ENCODE measurements at places on chromosomes 16 and 17. TPM values are rescaled to one million over a fixed set of nuclear protein-coding genes. Genes with fewer than 3 reads are reported as not detected.

The TPSG1 gene
- not detected for total RNA-seq

DNA sequence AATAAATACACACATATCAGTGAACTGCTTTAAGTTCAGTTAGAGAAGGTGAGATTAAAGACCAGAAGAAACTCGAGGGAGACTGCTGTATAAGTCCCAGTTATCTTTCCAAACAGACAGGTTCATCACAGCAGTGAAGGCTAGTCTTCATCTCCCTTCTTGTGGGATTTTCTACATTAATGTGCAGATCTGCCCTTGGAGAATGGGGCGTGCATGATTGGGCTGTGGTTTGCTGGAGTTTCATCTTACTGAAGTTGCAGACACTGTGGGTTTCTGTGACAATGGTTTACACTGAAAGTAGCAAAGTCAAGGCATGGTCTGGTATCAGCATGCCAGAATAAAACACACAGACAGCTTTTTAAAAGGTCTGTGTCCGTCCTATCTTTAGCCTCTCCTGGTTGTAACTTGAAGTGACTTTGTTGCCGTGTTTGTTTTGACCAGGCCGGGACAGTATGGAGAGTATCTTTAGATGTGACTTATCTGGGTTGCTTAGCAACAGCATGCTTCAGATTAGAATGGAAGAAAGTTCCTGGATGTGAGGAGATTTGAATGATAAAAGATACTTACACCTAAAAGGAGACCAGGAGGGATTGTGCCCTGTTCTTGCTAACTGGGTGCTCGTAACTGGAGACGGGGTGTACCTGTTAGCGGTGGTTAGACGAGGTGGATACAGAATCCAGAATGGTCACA is 16.1 kb downstream of the NAA60 start:
- DNase-seq = no peak

- DNase-seq = peak; percentile 80
These were observed 10.7 kb upstream of the ZNF19 start for GRCh38 chr16:71499775-71500364.

The SLC47A1 gene
- total RNA-seq = not detected

GRCh38 chr17:73882590-73882989 is 238.3 kb upstream of the SDK2 start:
- no peak for DNase-seq

DNA sequence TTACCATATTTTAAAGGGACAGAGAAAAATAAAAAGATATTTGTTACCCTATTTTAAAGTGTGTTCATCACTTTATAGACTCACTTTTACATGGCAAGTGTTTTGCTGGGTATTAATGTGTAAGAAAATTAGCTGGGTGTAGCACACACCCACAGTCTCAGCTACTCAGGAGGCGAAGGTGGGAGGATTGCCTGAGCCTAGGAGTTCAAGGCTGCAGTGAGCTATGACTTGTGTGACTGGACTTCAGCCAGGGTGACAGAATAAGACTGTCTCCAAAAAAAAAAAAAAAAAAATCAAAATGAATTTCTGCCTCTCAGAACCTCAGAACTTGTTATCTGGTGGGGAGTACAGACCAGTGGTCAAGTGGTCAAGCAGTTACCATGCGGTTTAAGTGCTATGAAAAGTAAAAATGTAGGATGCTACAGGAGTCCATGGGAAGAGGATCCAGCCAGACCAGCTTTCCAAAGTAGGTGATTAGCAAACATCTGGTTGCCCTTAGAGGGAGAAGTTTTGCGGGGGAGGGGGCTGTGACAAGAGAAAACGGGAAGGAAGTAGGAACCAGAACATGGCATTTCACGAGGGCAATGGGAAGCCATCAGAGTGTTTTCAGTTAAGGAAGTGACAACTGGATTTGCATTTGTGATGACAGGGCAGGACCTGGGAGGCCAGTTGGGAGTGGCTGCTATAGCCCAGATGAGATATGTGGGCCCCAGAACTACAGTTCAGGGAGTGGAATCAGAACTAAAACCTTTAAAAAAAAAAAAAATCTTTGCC is 13.9 kb downstream of the CNEP1R1 start:
- DNase-seq = peak; percentile 22

DNA sequence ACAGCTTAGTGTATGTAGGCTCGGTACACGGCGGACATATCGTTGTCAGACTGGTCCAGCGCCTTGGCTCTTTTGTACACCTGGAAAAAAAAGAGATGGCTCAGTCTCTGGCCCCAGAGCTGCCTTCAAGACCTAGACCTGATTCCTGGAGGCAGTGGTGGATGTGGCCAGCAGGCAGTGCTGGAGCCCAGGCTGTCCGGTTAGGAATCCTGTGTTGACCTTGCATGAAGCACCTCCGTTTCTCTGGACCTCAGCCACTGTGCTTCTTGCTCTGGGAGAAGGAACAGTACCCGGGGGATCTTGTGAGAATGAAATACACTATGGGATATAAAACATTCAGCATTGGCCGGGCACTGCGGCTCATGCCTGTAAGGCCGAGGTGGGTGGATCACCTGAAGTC is 2.8 kb upstream of the ROGDI start:
- no peak for DNase-seq

DNA sequence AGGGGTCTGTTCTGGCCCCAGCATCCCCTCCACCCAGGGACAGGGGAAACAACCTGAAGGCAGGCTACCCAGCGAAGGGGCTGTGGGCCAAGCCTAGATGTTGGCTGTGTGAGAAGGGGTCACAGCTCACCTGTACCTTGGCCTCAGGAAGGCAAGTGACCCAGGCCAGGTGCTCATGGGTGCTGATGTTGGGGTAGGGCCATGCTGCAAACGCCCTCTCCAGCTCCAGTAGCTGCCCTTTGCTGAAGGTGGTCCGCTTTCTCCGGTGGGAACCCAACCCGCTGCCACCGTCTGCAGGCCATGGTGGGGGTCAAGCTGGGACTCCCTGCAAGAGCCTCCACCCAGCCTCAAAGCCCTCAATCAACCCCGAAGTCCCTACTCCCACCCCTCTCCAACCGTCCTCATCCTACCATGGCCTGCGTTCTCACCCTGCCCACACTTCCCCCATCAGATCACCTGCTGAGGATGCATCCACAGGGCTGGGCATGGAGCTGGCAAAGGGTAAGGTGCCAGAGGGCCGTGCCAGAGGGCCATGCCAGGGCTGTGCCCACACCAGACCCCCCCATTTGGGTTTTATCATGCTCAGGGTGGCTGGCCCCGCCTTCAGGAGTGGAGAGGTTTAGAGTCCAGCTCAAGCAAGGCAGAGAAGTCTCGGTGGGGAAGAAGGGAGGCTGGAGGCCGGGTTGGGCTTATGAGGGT is at the start of gene SEBOX:
Gene SEBOX (minus strand): TSS at position 535 of the 699 bp plus-strand sequence. CDS start 48 bp downstream, at position 487.
- DNase-seq = no peak

- no peak for DNase-seq
These were observed 19.4 kb downstream of the GNA13 start for GRCh38 chr17:65037157-65037556.

The TMEM132E gene
- not detected for total RNA-seq

- no peak for DNase-seq
These were observed 2.0 kb upstream of the TMEM92 start for GRCh38 chr17:50272246-50272645.

- DNase-seq = no peak
These were observed 68.1 kb upstream of the TMEM132E start for GRCh38 chr17:34511265-34511664.

The MYH13 gene
- total RNA-seq = not detected

The TBC1D3E gene
- 6.1 TPM for total RNA-seq

DNA sequence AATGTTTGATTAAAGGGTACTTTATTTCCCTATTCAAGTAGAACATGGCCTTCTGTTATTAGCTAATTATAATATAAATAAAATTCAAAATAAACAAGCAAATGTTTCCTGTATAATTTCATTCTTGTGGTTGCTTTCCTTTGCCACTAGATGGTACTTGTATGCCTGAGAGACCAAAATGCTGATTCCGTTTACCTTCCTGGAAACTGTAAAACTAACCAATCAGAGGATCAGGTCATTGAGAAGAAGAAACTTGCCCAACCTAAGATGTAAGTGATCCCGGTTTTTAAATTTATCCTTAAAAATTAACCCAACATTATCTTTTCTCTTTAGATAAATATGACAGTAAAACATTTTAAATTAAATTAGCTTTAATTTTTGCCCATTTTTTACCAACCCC is 8.1 kb upstream of the ABCA5 start:
- peak; percentile 19 for DNase-seq

DNA sequence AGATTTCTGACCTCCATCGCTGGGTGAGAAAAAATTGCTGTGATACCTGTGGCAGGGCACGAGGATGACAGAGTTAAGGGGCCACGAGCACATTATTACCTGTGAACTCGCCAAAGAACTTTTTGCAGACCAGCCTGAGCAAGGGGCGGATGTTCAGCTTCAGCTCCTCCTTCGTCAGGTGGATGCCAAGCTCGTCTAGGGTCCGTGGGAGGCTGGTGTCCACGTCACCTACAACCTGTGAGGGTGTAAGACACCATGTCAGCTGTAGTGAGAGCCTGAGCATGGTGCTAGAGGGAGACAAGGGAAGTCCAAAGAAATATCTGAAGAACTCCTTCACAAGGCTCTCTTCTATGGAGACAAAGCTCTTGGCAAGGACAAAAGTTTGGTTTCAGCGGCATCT is 17.1 kb downstream of the HIGD1B start:
- no peak for DNase-seq

DNA sequence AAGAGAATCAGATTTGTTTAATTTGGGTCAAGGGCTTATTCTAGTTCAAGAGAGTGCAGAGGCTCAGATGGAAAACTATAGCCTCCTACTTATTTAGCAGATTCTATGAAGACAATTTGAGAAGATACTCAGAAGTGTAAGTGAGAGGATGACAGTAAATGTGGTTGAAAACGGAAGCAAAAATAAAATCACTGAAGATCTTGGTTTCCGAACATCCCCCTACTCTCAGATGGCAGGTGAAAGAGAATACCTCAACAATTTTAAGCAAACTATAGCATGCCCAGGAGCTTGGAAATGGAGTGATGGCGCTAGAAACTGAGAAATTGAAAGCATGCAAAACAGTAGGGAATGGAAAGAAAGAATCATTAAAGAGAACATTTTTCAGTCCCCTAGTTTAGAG is 705.5 kb upstream of the CDH8 start:
- DNase-seq = no peak

The KRTAP3-1 gene
- total RNA-seq = not detected

- DNase-seq = no peak
These were observed 37.9 kb downstream of the LYRM1 start for GRCh38 chr16:20938426-20938825.

GRCh38 chr17:77322514-77323412 is 182.0 kb downstream of the SEC14L1 start:
- peak; percentile 71 for DNase-seq

The SLFN12L gene
- 3.7 TPM for total RNA-seq

The WNT9B gene
- not detected for total RNA-seq

The LGALS9B gene
- total RNA-seq = not detected

The SEZ6 gene
- total RNA-seq = not detected

DNA sequence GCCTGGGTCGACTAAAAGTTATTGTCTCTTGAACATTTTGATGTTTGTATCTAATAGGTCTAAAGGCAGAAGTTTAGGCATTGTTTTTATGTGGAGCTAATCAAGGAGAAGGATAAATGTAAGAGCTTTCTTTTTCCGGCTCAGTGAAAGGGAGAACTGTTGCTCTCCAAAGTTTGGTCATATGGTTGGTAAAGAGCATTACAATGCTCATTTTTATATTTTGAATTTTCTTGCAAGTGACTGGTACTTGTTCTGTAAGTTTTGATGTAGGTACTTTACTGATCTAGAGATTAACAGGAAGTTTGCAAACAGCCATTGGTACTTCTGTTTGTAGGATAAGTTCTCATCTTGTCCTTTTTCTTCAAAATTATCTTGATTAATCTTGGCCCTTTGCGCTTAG is 30.9 kb upstream of the BCAS3 start:
- no peak for DNase-seq

DNA sequence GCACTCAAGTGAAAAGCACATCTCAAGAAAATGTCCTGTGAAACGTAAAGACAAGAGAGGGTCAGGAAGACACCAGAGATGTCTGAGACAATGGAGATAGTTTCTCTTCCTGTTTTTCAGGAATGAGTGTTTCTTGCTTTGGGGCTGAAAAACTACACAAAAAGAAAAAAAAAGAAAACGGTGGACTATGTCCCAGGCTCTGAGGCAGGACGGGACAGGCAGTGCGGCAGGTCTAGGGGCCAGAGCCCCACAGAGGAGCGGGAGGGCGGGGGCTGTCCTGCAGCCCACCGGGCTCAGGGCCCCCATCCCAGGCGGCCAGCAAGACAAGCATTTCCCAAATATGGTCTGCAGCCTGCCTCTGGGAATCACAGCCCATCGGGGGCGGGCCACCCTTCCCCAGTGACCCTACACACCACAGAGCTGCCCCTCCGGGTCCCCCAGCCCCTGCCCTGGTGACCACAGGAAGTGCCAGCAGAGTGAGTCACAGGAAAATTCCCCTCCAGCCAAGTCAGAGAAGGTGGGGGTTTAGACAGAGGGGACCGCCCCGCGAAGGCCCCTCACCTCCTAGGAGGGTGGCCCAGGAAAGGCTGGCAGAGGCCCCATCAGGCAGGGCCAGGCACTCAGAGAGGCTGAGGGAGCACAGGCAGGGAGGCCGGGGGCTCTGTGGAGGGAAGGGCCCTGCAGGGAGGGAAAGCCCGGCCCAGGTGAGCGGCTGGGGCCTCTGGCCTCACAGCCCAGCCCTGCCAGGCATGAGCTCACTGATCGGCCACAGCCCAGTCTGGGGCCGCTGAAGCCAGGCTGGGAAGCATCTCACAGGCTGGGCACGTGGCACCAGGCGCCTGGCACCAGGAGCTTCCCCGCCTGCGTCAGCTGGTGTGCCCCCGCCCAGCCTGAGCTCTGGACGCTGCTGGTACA is 6.3 kb downstream of the BCAR1 start:
- no peak for DNase-seq

DNA sequence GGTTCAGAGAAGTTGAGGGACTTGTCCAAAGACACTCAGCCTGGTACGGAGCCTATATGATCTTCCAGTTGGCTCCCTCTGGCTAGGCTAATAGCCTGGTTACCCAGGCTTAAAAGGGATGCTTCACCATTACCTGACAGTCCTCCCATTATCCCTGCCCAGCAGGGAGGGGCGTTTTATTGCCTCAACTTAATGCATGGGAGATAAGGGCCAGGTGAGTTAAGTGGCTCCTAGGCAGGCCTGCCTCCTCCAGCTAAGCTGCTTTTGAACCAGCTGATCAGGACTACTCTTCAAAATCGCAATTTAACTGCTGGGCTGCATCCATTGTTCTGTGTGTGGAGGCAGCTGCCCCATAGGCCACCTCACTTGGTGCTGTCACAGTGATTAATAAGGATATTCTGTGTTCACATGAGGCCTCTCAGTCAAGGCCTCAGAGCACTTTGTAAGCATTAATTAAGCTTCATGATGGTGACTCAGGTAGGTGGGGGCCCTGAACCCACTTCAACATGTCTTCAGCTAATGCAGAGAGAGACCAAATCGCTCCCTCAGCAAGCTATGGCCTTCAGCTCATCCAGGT is 27.9 kb downstream of the SMPD3 start:
- no peak for DNase-seq

Data from B cell (primary cell).